8988T (cell line): ENCODE measurements at places on chromosomes 16 and 17.

GRCh38 chr17:65039336-65039988, 17.1 kb downstream of the GNA13 start:
- DNase-seq, result no peak

DNA sequence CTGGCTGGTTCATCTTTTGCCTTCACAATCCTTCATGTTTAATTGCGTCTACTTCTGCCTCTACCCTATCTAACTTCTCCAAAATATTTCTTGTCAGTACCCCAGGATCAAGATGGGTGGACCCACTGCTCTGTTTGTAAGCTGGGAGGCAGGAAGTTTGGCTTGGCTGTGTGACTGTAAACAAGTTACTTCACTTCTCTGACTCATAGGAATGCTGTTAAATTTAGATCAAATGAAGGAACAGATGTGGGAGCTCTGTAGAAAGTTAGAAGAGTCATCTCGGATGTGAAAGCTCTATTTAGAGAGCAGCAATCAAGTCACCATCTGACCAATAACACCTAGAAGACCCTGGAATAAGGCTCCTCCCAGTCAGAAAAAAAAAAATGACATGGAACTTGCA, 55.2 kb upstream of the MRTFB start:
- no peak for DNase-seq

- DNase-seq, result no peak
Measured at GRCh38 chr16:58859958-58860669, 126.0 kb upstream of the GOT2 start.

GRCh38 chr16:57485091-57485915, 990 bp downstream of the DOK4 start:
- peak; percentile 26 for DNase-seq

DNA sequence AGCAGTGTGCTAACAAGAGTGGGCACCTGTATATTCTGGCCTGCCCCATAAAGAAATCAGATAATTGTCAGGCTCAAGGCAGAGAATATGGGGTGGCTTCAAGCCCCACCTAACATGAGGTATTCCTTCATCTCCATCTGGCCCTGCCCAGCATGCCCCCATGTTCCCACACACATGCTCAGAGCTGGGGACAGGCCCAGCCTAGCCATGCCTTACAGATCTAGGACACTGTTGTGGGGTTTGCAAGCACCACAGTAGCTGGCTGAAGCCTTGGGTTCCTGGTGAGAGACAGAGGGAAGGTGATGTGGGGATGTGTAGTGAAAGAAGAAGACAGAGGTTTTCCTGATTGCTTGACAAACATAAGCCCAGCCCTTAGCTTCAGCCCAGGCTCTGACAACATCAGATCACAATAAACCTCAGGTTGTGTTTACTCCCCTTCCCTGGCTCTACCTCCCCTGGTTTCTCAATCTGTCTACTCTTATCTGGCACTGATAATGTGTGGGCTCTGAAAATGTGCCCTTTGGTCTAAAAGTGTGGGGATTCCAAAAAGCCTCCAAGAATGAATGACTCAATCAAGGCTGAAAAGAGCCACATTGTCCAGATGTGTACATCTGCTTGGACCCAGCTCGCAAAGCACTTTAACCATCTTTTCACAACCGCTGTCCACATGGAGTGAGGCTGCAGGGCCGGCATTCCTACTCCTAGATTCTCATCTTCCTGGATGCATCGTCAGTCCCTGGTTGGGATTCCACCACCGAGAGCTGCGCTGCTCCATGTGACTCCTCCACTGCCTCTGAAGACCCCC, 34.4 kb downstream of the CDRT4 start:
- DNase-seq, result no peak

DNA sequence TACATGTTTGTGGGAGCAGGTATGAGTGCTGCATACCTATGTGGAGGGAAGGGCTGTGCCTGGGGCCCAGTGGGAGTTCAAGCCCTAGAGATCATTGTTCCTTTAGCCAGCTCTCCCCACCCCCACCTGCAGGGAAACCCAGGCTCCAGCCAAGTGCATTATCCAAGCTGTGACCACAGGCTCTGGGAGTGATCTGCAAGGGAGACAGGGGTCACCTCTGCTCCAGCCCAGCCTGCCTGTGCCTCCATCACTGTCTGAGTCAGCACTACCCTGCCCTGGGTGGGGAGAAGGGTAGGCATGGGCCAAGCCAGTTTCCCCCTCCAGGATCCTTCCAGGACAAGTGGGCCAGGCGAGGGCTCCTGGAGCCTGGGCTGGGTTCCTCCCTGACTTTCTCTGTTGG, 32.1 kb upstream of the SBK1 start:
- no peak for DNase-seq

- DNase-seq, result no peak
Measured at GRCh38 chr17:73290399-73291259, 21.2 kb downstream of the CDC42EP4 start.

DNA sequence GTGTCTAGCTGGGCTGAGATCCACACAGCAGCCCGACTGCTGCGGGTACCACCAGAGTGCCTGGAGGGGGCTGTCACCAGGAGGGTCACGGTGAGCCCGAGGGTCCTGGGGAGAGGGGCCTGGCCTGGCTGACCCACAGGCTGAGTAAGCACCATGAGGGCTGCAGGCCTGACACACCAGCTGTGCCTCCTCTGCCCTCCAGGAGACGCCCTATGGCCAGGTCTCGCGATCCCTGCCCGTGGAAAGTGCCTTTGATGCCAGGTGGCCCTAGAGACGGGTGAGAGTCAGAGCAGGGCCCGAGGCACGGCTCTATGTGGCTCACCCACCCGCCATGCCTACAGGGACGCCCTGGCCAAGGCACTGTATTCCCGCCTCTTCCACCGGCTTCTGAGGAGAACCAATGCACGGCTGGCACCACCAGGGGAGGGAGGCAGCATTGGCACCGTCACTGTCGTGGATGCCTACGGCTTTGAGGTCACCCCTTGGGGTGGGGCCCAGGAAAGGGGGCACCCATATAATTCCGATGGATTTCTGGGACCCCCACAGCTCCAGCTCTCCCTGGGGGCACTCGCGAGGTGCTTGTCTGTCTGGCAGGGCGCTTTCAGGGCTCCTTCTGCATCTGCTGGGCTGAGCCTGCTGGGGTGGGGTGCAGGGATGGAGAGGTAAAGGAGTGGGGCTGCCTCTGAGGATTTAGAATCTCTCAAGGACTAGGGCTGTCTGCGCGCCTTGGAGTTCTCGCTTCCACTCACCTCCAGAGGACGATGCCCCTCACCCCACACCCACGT, 7.1 kb downstream of the MYO15B start:
- DNase-seq, result no peak

DNA sequence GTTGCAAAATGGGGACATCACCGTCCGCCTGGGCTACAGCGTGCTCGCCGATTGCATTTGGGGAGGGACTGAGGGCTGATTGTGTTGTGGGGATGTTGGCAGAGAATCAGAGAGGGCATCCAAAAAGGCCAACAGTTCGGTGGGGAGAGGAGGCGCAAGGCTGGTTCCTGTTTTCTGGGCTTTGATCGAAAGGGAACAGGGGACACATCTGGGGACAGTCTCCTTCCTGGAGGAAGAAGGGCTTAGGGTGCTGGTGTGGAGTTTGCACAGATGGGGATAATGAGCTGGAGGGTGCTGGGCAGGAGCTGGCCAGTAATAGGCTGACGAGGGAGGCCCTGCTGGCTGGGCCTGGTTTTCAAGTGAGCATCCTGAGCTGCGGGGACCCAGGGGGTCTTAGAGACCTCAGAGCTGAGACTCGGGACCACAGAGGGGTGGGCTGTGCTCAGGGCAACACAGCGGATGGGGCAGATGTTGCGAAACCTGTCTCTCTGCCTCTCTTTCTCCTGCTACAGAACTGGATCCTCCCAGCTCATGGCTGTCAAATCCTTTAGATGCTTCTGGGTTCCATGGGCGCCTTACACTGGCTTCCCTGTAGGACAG, 288.7 kb downstream of the SEC14L1 start:
- no peak for DNase-seq

DNA sequence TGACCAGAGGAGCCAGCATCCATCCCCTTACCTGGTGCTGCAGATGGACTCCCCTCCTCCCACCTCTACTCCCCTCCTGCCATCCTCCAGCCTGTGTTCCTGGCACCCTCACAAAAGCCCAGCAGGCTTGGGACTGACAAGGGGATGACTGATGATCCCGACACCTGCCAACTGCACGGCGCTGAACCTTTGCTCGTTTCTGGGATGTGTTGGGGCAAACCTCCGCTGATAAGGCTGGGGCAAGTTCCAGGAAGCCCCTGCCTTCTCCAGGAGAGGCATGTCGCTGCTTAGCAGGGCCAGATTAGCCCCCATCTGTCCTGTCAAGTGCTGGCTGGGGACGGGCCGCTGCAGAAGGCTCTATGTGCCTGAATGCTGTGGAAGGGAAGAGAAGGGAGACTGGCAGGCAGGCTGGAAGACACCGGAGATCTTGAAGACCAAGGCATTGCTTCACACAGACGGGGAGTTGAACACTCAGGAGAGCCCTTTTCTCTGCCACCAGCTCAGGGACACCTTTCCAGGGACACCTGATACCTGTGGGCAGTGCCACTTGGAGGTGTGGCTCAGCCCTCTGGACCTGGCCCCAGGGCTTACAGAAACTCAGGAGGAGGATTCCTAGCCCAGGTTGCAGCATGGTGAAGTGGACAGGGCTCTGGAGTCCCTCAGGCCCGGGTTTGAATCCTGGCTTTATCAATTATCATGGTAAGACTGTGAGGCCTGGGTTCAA, 973 bp upstream of the KRT15 start:
- DNase-seq, result no peak

DNA sequence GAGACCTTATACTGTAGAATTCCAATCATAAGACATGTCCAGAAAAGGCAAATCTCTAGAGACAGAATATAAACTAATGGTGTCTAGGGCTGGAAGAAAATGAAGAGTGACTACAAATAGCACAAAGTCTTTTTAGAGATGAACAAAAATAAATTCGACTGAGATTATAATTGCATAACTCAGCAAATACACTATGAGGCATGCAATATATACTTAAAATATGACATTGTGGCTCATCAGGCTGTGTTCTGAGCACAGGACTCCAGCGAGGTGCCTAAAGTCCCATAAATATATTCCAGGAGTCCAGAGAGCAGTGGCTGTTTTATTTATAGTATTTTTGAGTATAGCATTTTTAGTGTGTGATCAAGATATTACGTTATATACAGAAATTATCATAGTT, 13.1 kb upstream of the ZNF267 start:
- no peak for DNase-seq

GRCh38 chr17:9151091-9151490, 129.8 kb downstream of the NTN1 start:
- no peak for DNase-seq

GRCh38 chr16:24514096-24514495, 25.3 kb upstream of the RBBP6 start:
- no peak for DNase-seq

- no peak for DNase-seq
Measured at GRCh38 chr16:84660973-84661372, 12.7 kb downstream of the KLHL36 start.

GRCh38 chr16:16144416-16144815, 78.9 kb downstream of the ABCC6 start:
- DNase-seq, result no peak

- no peak for DNase-seq
Measured at GRCh38 chr16:64109241-64109640, 1012.6 kb downstream of the CDH11 start.

GRCh38 chr17:50392621-50393020, 4.7 kb downstream of the LRRC59 start:
- DNase-seq, result no peak

DNA sequence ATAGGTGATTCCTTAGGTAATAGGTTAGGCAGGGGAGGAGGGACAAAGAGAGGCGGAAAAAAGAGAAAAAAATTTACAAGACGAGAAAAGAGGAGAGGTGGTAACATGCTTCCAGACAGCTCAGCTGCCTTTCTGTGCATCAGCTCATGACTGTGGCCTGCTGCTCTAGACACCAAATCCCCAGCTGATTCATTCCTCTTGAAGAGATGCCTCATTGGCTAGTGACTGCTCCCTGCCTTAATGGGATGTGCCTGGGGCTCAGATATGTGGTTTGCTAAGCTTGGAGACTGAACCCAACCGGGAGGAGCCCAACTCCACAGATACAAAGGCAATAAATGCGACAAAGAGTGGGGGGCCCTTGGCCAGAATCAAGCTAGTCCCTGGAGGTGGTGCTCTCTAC, 105.9 kb upstream of the FAM20A start:
- DNase-seq, result no peak

- DNase-seq, result no peak
Measured at GRCh38 chr16:88767546-88768070, 17.4 kb downstream of the PIEZO1 start.

GRCh38 chr17:82055023-82055964, 3.6 kb downstream of the GPS1 start:
- DNase-seq, result no peak

DNA sequence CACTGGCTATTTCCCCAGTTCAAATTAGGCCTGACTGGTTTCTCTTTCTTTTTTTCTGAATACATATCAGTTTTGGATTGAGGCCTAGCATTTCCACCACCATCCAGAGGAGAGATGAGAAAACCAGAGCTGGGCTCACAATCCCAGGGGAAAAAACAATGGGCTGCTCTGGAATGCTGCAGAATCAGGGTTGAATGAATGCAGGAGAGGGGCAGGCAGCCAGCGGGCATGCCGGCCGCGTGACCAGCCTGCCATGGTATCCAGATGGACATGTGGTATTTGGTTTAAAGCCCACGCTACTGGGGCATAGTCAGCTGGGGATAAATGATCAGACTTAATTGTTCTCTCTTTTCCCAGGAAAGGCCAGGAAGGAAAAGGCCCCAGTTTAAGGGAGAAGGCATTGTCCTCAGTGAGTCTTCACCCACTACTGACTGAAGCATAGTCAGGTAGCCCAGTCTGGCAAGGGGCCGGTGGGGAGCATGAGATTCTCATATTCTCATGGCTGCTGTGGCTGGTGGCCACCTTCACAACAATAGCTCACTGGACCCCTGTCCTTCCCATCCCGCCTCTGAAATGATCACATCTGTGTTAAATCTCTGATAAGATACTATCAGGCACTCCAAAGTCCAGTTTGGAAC, 38.7 kb upstream of the RHOT1 start:
- no peak for DNase-seq

DNA sequence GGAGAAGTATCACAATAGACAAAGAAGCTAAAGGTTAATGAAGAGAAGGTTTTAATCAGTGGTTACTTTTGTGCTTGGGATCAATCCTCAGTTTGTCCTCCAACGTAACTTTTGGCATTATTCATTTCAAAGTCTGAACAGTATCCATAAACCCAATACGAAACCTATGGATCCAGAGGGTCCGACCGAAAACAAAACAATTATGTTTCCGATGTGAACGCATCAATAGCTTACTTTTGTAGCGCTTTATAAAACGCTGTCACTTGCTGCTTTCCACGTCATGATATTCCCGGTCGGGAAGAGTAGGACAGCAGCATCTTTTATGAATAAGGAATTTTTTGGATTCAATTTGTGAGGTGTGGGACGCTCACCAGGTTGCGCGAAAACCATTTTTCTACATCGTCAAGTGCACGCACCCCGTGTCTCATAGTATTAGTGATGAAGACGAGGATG, 383.8 kb downstream of the ZFHX3 start:
- no peak for DNase-seq

GRCh38 chr17:32016231-32016630, 9.0 kb downstream of the LRRC37B start:
- no peak for DNase-seq

- DNase-seq, result no peak
Measured at GRCh38 chr17:75769536-75769935, 4.5 kb upstream of the GALK1 start.

- no peak for DNase-seq
Measured at GRCh38 chr17:34670618-34671017, 91.2 kb downstream of the TMEM132E start.

- no peak for DNase-seq
Measured at GRCh38 chr16:85166281-85166680, 54.0 kb upstream of the CIBAR2 start.

GRCh38 chr17:72838068-72838467, 254.4 kb downstream of the SLC39A11 start:
- no peak for DNase-seq

- no peak for DNase-seq
Measured at GRCh38 chr17:82638183-82638773, 10.0 kb downstream of the WDR45B start.
